Coronary artery (tissue), 2 donors: ENCODE measurements at places on chromosomes 2 and 18.

DNA sequence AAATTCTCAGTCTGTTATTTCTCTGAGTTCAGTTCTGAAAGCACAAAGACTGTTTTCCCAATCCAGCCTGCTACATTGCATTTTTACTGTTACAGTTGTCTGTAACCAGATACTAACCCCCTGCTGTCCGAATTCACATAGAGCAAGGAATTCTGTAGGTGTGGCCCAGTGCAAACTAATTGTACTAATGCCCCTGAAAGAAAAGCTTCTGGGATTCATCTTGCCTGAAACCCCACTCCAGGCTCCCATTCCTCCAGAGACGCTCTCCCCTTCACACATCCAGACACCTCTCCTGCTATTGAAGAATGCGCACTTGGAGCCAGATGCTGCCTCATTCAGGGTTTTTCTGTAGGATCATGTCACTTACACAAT lies 127.0 kb downstream of the TTC32 start:
- DNase-seq = no peak

- no peak for DNase-seq
These were observed 182.4 kb upstream of the ETAA1 start for GRCh38 chr2:67214585-67215185.

GRCh38 chr2:1472350-1472749 lies 59.1 kb downstream of the TPO start:
- DNase-seq = no peak

GRCh38 chr2:72271276-72271614 lies 123.6 kb upstream of the CYP26B1 start:
- DNase-seq = no peak

GRCh38 chr2:129801575-129801974 lies 177.9 kb upstream of the RAB6C start:
- DNase-seq = no peak

DNA sequence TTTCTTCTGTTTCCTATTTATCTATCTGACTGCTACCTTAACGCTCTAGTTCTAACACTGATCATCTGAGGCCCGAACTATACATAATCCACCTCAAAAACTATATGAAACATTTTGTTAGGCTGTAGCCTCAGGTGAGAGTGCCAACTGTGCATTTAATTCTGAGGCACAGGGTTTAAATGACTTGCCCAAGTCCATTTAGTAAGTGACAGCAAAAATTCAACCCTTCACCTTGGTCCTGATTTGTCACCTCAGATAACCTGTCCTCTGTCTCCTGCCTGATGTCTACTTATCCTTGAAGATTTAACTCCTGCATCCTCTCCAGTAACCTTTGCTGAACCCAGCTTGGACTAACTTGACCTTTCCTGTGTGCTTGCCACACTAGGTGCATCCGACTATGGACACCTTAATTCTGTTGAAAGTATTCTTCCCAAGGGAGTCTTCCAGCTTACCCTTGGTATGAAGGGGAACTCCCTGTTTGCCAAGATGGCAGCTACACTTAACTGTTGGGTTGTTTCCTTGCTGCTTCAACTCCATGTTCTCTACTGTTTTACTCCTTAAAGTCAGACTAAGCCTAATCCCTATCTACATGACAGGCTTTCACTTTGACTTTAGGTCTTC lies 23.5 kb downstream of the CD302 start:
- no peak for DNase-seq

DNA sequence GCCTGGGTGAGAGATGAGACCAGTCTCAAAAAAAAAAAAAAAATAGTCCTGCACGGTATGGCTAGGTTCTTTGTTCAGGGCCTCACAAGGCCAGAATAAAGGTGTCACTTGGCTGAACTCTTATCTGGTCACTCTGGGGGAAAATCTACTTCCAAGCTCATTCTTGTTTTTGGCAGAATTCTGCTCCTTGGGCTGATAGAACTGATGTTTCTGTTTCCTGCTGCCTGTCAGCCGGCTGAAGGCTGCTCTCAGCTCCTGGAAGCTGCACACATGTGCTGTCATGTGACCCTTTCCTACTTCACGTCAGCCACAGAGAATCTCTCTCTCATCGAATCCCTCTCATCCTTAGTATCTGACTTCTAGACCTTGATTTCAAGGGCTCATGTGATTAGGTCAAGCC lies 10.4 kb downstream of the CSRNP3 start:
- no peak for DNase-seq
